SJSA1 (cell line): ENCODE measurements at places on chromosomes 1 and 21. TPM values are rescaled to one million over a fixed set of nuclear protein-coding genes. Genes with fewer than 3 reads are reported as not detected.

DNA sequence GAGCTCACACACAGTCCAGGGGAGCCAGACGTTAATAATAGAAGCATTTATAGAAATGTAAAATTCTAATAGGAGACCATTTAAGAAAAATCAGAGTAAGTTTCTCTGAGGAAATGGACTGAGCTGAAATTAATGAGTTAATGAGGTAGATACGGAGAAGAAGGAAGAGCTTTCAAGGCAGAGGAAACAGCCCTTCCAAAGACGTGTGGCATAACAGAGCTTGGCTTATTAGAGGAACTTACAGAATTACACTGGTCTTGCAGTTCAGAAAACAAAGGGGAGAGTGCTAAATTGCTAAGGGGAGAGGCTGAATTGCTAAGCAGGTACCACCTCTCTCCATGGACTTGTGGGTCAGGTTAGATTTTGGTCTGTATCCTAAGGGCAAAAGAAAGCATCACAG is 8.2 kb upstream of the PIGK start:
- no peak overlapping the region for H3K27ac ChIP-seq
- no peak for DNase-seq

DNA sequence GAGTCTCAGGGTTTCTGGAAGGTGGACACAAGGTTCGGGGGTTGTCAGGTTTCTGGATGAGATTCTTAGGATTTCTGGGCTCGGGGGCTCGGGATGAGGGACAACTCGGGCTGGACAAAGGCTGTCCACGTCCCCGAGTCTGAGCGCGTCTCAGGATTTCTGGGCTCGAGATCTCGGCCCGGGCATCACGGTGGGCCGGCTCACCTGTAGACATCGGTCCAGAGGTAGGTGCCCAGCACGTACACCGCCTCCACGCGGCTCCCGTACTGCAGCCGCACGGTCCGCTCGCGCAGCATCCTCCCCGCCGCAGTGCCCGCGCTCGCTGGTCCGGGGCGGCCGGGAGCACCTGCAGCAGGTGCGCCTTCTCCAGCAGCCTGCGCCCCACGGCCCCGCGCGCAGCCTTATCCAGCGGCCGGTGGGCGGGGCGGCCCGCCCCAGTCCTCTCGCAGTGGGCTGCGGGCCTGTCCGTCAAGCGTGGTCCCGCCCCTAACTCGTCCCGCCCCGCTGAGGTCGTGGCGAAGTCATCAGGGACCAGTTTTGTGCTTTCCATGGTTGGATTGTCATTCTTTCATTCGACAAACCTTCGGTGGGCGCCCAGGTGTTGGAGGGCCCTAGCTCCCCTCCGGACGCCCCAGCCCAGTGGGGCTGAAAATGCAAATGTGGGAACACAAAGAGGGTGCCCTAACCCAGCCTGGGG is at the start of gene PADI2:
Gene PADI2, minus strand, starts transcription at position 376 of the 697 bp plus-strand sequence. Its CDS starts 80 bp downstream, at position 296.
- no peak for DNase-seq
- H3K27me3 ChIP-seq: no peaks in the 10 kb centered on the region
- no peak within 1 kb of the TSS for H3K27ac ChIP-seq
- no peak within 1 kb of the TSS for H3K4me3 ChIP-seq
- H3K4me1 ChIP-seq: peaks cover 25% of the 10 kb centered on the region

DNA sequence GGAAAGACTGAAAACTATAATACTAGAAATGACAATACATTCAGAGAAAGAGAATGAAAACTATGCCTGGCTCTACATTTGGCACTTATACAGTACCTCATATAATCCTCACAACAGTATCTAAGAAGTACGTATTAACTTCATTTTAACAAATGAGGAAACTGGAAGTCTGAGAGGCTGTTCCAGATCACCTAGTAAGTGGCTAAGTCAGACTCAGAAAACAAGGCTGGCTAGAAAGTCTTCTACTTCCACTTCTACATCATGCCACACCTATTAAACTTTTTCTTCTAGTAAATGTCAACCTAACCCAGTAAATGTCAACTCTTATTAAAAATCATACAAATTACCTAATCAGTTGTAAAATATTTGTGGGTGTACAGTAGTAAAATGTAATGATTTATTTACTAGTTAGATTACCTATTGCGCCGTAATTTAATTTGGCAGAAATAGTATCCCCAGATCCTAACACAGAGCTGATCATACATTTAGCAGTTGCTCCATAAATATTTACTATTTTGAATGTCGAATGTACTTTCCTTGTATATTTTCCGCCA is 36.8 kb upstream of the ASPM start:
- H3K4me3 ChIP-seq: no peak overlapping the region
- peaks cover 5% of the 10 kb centered on the region; the same call in 1 of the 2 replicates for H3K4me1 ChIP-seq
- peaks cover 55% of the 10 kb centered on the region for H3K36me3 ChIP-seq
- DNase-seq: no peak

DNA sequence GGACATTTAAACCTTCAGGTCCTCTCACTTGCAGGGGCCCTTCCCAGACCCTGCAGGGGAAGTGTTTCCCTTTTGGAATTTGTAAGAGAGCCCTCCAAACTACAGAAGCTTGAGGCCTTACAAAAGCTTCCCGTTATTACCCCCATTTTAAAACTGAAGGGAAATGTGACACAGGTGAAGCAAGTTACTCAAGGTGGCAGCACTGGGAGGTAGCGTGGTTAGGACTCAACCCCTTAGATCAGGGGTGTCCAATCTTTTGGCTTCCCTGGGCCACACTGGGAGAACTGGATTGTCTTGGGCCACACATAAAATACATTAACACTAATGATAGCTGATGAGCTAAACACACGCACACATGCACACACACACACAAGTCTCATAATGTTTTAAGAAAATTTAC is 15.8 kb upstream of the ZC3H12A start:
- no peak for DNase-seq
- H3K36me3 ChIP-seq: no peaks in the 10 kb centered on the region; the same call in 1 of the 2 replicates
- no peak overlapping the region for H3K4me3 ChIP-seq
- peaks cover 5% of the 10 kb centered on the region for H3K4me1 ChIP-seq

- no peaks in the 10 kb centered on the region for H3K27me3 ChIP-seq
- no peaks in the 10 kb centered on the region for H3K36me3 ChIP-seq
These were observed 89.8 kb downstream of the KIF14 start for GRCh38 chr1:200530623-200531261.

DNA sequence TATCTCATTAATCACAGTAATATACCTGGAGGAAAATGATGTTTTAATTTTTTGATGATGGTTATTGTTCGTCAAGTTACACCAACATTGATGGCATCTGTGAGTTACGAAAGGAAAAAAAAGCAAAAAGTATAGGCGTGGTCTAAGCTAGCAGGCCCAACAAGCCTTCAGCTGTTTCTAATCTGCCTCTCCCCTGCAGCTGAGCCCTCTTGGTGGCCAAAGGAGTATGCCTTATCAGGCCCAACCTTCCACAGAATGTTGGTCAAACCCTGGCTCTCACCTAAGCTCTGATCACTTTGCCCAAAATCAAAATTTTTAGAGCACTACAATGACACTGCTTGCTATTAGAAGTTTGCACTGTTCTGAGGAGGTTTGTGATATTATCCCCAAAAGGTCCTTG is 4.9 kb downstream of the C1orf105 start:
- H3K4me3 ChIP-seq: no peak overlapping the region
- no peaks in the 10 kb centered on the region for H3K27me3 ChIP-seq
- no peak for DNase-seq

The S100A7 gene
- not detected in 2 replicates for total RNA-seq

The CELA3A gene
- not detected in 2 replicates for total RNA-seq
